ENCODE measurements at places on chromosomes 5 and 9.

GRCh38 chr5:8291641-8292040 lies 422.7 kb downstream of the MTRR start:
- DNase-seq = no peak

DNA sequence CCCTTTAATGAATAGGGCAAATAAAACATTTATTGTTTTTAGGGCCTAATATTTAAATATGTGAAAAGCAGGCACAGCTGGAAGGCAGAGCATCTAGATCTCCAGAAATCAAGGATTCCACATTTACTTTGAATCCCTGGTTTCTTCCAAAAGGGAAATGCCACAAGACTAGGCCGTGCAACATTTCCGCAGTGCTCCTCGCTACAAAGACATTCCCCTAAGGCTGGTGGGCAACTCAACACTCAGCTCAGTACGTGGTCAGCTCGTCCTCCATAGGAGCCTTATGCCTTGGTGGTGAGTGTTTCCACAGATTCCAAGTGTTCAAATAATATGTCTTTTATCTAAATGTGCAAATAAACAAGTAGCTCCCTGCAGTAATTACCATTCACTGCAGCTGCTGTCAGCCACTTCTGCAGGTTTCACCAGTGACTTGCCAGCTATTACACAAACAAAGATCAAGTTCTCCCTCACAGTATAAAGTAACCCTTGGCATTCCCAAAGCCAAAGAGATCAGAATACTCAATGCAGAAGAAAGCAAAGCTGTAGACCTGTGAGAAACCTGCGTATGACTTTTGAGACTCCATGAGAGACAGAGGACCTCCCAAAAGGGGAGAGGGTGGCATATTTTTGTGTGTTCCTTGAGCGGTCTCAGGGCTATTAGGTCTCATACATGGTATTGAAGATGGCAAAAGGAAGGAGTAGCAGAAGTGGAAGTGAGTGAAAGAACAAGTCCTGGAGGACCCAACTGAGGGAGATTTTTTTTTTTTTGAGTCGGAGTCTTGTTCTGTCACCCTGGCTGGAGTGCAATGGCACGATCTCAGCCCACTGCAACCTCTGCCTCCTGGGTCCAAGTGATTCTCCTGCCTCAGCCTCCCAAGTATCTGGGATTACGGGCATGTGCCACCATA lies 38.0 kb upstream of the TENT2 start:
- DNase-seq = no peak

- DNase-seq = peak; percentile 71
Measured at GRCh38 chr9:89422151-89422975, 75.5 kb downstream of the SEMA4D start.

- DNase-seq = no peak
Measured at GRCh38 chr5:1497242-1497777, 26.4 kb downstream of the LPCAT1 start.

- no peak for DNase-seq
Measured at GRCh38 chr5:80930940-80931339, 29.2 kb upstream of the RASGRF2 start.

DNA sequence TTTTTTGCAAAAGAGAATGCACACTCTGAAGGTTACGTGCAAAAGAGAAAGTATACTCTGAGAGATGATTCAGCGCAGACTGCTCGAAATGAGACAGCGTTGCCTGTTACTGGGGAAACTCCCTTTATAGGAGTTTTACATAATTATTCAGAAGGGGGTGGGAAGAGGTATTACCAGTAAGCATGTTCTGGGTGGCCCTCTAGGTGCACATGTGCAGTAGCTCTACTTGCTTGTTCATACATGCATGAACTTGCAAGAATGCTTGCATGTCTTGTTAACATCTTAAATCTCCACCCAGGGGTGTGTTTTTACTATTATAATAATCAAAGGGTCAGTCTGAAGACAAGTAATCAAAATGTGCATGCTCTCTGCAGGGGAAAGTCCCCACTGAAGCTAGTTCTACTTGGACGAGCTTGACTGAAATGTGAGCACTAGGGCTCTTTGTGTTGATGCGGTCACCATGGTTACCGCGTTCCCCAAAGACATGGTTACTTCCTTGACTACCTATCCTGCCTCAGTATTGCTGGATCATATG lies 75.5 kb downstream of the SGCD start:
- peak; percentile 57 for DNase-seq

DNA sequence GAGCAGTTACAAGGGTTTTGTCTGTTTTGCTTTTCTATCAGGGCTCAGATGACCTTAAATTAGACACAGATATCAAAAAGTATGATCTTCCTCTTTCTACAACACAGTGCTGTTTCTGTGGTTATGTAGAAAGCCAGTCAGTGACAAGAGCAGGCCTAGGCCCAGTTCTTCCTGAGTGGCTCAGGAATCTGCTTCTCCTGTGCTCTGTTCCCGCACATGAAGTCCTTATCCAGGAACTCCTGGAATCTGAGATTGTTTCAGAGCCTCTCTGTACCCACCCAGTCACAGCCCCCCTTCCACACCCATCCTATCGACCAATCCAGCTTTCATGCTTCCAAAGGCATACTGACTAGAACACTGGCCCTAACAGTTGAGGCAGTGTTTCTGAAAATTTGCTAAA lies 40.4 kb upstream of the SMU1 start:
- DNase-seq = no peak

- no peak for DNase-seq
Measured at GRCh38 chr5:148887123-148887881, 60.9 kb downstream of the ADRB2 start.

DNA sequence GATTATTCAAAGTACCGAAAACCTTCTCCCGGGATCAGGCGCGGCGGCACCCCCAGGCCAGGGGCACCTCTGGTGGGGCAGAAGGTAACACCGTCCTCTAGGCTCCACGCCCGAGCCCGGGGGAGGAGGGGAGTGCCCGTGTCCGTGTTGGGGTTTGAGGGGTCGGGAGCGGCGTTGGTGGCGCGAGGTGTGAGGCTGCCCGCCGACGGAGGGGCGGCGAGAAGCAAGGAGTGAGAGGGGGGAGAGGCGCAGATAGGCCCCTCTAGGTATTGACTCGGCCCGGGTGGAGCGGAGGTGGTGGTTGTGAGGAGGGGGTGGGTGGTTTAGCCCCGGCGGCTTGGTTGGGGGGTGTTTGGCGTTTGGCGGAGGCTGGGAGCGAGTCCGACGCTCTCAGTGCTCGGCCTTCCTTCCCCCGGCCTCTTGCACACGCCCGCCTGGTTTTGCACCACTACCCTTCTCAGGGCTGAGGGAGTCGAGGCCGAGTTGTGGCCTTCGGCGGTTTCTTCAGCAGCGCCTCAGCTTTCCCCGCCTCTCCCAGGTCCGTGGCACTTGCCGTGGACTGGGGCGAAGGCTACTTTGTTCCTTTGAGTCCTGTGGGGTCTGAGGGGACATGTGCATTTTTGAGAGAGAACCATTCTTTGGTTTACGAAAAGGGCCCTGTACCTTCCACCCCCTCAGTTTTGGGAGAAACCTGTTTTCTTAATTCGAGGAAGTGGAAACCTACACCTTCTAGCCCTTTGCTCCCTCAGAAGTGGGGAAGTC lies 450 bp downstream of the GPBP1 start:
- DNase-seq = peak; percentile 48

GRCh38 chr5:129962506-129962905 lies 58.2 kb downstream of the CHSY3 start:
- DNase-seq = no peak

DNA sequence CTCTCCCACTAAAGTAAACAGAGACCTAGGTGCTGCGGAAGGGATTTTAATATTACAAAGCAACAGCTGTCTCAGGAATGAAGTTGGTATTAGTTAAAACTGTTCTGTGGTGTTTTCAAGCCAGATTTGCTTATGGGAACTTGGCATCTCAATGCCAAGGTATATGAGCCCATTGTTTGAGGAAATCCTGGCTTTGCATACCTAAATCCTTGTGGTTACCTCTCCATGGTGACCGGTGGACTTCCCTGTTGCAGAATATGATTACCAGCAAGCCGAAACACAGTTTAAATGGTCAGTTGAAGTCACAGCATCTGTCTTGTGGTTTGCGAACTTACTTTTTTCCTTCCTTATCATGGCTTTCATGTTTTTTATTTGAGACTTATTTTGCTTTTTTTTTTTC lies 62.3 kb upstream of the TXNDC8 start:
- DNase-seq = no peak

DNA sequence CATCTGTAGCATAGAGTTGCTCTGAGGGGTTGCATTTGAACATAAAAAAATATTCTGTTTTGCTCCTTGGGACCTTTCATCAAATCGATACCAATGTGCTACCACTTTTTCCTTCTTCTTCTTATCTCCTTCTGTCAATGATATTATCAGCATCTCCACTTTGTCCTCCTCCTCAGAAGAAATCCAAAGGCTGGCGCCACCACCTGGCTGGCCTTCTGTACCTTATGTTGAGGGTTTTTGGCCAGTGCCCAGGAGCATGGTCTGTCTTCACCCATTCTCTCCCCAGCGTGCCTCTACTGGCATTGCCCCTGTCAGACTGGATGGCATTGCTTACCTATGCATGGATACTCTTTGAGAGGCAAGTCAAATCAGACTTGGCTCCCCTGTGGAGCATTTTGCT lies 167.2 kb downstream of the CFAP90 start:
- DNase-seq = no peak

GRCh38 chr5:154331232-154331631 lies 114.6 kb upstream of the SAP30L start:
- no peak for DNase-seq

DNA sequence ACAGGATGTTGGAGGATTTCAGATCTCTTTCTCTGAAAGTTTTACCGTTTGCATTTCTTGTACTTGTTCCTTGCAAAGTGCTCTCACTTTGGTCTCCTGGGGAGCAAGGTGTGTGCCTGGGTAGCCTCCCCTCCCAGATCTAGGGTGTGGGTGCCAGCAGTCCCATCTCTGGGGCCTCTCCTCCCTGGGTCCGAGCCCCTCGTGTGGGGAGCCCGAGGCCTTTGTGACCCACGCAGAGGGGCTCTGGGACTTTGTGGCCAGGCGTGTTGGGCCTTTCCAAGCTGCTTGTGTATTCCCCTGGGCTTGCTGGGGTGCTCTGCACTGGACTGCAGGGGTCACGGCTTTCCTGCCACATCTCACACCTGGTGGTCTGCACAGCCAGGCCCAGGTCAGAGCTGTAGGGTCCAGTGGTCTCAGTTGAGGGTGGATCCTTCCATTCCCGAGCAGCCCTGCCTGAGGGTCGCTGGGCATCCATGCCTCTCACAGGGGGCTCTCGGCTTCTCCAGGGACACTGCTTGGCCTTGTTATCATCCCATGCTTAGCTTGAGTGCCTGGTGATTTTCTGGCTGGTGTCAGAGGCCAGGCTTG lies 96.3 kb downstream of the CACNA1B start:
- DNase-seq = no peak

- no peak for DNase-seq
Measured at GRCh38 chr9:89502671-89503070, 4.8 kb upstream of the SEMA4D start.

DNA sequence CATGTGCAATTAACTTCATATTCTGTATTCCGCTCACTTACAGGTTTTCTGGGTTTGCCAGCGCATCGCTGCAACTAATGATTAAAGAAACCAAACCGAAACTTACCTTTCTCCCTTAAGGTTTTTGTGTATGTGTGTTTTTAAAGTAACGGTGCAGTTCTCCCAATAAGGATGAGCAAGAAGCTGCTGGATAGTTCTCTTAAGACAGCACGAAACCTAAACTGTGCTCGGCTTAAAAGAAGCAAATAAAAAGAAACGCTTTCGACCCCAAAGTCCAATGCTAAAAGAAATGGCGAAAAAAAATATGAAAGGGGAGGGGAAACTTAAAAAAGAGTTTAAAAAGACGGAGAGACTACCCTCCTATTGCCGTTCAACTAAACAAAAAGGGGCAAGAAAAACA lies 340 bp downstream of the ELAVL2 start:
- no peak for DNase-seq

DNA sequence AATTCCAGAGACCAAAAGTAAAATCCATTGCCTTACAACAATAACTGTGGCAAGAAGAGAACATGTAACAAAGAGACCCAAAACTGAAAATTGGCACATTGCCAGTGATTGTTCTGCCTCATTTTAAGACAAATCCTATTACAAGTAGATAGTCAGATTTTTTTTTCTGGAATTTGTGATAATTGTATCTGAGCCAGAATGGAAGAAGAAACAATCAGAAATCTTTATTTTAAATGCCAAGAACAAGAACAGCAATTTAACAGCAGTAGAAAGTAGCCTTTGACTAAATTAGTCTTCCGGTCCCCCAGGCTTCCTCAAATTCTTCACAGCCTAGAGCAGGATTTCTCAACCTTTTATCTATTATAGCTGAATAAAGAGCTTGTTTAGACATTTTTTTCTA lies 106.7 kb upstream of the PTPN3 start:
- no peak for DNase-seq

DNA sequence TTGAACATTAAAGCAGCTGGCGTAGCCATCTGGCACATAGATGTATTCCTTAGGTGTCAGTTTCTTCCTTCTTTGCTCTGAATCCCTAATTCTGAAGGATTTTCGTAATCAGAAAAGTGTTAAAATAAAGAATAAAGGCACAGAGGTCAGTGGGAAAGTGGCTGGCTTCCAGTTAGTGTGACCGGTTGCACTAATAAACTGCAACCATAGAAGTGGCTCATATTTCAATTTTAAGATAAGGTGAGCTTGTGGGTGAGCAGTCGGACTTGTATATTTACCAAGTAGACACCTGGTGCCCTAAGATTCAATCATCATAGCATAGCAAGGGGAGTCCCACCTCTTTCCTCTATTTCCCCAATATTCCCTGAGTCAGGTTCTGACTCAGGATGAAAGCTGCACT lies 459.6 kb downstream of the ACTL7B start:
- DNase-seq = no peak

DNA sequence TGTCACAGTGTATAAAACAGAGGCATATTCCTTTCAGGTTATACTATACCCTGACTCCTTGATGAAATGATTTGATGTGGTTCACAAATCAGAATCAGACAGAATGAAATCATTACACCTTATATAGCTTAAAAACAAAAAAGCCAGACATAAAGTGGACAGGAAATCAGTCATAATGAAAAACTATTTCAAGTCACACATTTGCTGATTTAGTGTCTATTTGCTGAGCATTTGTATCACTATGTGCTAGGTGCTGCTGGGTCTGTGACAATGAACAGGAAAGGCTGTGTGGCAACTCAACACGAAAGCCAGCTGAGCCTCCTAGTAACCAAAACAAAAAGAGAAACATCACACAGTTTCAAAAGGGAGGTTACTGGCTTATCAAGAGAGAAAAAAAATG lies 194.0 kb downstream of the EFNA5 start:
- no peak for DNase-seq

- no peak for DNase-seq
Measured at GRCh38 chr5:157778121-157778805, 34.8 kb downstream of the LSM11 start.

DNA sequence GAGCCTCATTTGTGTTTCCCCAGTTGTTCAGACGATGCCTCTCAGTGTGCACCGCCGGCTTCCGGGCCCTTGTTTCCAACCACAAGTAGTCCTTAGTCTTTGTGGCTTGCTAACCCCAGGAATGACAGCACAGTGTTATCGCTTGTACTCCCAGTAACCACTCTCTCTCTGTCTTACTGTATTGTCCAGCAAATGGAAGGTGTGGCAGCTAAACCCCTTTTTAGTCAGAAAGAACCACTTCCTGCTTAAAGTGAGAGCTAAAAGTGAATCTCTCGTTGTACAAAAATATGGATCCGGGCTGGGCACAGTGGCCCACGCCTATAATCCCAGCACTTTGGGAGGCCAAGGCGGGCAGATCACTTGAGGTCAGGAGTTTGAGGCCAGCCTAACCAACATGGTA lies 61.3 kb downstream of the ENC1 start:
- peak; percentile 76 for DNase-seq

- no peak for DNase-seq
Measured at GRCh38 chr5:172541099-172541772, 86.9 kb upstream of the SH3PXD2B start.

GRCh38 chr5:106940986-106941385 lies 729.8 kb downstream of the EFNA5 start:
- no peak for DNase-seq

- no peak for DNase-seq
Measured at GRCh38 chr5:58133631-58134296, 326.1 kb downstream of the PLK2 start.

Data from stimulated activated naive CD4-positive, alpha-beta T cell treated with Interleukin-2 at 50 U/mL for 16 hours (primary cell).